Stimulated activated CD4-positive, alpha-beta T cell treated with anti-CD3 and anti-CD28 coated beads, Interleukin-4, amount 100 ng/mL, for 48 hours (primary cell): ENCODE measurements at places on chromosomes 3 and 15.

GRCh38 chr15:58999694-59000093 is 12.2 kb downstream of the RNF111 start:
- DNase-seq = no peak

GRCh38 chr3:109178708-109179107 is 42.2 kb downstream of the C3orf85 start:
- DNase-seq = no peak

DNA sequence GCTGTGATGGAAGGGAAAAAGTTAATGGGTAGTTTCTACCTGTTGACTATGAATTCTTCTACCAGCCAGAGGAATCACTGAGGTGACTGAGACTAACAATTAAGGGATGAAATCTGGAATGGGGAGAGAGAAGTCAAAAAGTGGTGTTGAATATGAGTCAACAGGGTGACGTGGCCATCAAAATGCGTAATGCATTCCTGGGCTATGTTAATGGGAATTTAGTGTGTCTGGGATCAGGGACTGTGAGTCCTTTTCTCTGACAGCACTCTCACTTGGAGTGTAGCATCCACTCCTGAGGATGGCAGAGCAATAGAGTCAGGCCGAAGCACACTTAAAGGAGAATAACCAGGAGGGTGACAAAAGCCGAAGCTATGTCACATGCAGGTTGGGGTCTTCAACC is 60.4 kb downstream of the MESD start:
- DNase-seq = no peak

- DNase-seq = no peak
Measured at GRCh38 chr15:57183041-57183440, 193.3 kb upstream of the CGNL1 start.

GRCh38 chr15:77475001-77475400 is 54.3 kb downstream of the HMG20A start:
- DNase-seq = no peak

DNA sequence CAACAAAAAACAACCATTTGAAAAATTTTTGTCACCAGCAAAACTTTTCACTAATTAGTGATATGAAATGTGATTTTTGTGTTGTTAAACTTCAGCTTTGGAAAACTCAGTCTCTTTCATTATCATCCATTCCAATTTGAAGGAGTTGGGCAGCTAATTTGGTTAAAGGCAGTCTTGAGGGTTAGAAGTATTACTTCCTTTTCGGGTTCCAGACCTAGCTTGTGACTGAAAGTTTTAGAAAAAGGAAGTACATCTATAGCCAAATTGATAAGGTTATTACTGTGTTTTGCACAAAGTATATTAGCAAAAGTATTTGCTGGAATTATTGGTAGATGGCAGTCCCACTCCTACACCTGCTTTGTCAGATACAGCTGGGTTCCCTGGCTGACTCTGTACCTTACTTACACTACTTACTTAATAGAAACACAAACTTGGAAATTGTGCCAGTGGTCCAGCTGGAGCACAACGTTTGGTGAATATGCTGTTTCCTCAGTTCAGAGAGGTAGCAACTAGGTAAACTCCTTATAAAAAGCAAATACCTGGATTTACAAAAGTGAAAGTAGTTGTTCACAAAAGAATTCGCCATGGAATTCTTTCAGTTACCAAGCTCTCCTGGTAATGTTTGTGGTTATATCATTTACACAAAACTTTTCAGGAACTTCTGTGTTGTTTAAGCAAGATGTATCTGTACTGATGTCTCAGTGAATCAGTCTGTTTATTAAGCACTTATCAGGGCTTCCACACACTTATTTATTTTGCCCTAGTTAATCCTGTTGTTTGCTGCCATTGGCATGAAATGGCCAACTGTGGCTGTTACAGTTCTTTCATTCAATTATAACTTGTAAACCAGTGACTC is 31.6 kb downstream of the TIPARP start:
- DNase-seq = no peak

DNA sequence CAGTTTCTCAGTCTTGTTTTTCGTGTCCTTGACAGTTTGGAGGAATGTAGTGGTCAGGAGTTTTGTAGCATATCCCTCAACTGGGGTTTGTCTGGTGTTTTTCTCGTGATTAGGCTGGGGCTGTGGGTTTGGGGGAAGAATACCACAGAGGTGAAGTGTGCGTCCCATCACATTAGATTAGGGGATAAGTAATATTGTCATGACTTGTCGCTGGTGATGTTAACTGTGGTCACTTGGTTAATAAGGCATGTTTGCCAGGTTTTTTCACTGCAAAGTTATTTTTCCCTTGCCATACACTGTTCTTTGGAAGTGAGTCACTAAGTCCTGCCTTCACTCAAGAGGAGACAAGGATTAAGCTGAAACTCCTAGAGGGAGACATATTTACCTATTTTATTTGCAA is 39.1 kb downstream of the PAK2 start:
- DNase-seq = no peak

DNA sequence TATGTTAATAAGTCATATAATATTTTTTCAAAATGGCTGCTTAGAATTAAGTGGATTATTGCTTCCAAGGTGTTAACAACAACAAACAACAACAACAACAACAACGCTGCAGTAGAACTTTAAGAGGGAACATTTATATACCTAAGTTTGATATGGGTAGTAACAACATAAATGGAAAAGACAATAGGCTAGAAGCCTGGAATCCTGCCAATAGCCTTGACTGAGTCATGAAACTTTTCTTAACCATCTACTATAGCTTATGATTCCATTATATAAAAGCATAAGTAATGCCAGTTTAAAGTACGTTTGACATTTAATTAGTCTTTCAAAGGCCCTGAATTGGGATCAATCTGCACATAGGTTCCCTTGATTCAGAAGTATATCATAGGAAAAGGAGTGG is 31.2 kb downstream of the SATB1 start:
- no peak for DNase-seq

DNA sequence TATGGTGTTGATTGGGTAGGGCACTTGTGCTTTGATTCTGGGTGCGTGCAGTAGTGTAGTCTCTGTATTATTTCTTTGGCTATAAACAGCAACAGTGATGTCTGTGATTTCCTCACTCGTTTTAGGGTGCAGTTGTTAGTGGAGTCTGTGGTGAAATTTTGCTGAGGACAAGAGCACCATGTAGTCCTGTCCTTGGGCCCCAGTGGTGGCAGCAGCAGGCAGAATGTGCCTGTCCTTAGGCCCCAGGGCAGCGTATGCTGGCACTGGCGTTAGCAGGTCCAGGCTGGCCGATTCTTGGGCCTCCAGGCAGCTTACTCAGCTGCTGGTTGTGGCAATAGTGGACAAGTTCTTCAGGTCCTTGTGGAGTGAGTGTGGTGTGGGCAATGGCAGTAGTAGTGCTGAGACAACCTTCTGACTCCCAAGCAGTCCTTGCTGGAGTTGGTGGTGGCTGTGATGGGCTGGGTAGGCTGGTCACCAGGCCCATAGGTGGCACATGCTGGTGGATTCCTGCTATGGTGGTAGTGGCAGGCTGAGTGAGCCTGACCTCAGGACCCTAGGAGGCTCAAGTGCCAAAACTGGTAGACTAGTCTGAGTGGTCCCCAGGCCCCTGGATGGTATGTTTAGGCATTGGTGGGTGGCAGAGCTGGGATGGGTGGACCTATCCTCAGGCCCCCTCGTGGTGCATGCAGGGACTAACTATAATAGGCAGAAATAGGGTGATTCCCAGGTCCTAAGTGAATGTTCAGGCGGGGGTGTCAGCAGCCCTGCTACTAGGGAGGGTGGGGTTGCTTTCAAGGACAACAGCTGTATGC is 56.3 kb downstream of the TNFAIP8L3 start:
- no peak for DNase-seq

DNA sequence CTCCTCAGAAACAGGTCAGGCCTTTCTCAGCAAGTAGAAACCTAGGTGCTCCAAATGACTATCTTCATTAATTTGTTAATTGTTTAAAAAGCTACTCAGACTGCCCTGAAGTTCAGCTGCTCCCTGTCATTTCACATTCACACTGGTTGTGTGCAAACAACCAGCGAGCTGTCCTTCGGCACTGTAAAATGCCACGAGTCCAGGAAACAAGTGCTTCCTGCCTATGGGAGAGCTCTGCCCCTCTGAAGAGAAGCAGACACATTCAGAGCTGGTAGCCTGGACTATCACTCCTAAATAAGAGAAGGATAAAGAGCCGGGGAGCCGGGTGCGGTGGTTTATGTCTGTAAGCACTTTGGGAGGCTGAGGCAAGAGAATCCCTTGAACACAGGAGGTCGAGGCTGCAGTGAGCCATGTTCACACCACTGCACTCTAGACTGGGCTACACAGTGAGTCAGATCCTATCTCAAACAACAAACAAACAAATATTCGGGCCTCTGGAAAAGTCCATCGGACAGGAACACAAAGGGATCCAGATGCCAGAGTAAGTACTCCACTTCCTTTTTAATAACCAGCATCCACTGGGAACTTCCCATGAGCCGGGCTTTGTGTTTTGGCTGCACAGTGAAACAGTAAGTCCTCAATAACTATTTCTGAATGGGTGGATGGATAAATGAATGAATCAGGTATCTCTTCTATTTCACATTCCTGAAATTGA is 114.4 kb upstream of the WNT5A start:
- DNase-seq = no peak

- no peak for DNase-seq
Measured at GRCh38 chr3:155712008-155712407, 32.9 kb downstream of the PLCH1 start.

GRCh38 chr15:65059931-65060596 is 7.7 kb downstream of the RASL12 start:
- no peak for DNase-seq

DNA sequence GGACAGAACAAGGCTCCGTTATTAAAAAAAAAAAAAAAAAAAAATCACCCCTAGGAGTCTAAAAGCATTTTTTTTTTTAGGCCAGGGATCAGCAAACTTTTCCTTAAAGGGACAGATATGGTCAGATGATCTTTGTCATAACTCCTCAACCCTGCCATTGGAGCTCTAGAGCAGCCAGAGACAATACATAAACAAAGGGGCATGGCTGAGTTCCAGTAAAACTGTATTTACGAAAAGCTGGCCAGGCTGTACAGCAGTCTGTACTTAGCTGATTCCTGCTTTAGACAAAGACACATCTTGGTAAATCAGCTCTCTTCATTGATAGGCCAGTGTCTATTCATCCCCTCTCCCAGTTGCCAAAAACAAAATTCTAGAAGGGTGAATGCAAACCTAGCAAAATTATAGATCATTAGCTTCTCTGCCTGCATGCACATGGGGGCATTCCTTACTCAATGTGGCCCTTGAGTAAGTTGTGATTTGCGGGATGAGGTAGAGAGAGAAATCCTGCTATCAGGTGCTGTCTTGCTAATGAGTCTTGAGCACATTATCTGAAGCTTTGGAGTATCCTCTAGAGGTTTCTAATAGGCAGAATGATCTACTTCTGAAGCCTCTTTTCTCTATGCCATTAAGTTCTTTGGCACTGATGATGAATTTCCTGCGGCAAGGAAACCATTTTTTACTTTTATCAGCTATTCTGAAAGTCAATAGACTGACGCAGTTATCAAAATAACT is 35.2 kb downstream of the SENP8 start:
- no peak for DNase-seq

- DNase-seq = peak; percentile 16
Measured at GRCh38 chr15:101126618-101127505, 125.0 kb downstream of the CHSY1 start.

- no peak for DNase-seq
Measured at GRCh38 chr15:90564051-90564450, 34.3 kb downstream of the CRTC3 start.

- no peak for DNase-seq
Measured at GRCh38 chr3:15797642-15798303, at the start of gene ANKRD28. TSS of gene ANKRD28 (minus strand) at chr3:15797979. CDS start at chr3:15796521, 1,458 bp downstream.

GRCh38 chr3:134959516-134959915 is 164.5 kb downstream of the EPHB1 start:
- no peak for DNase-seq

DNA sequence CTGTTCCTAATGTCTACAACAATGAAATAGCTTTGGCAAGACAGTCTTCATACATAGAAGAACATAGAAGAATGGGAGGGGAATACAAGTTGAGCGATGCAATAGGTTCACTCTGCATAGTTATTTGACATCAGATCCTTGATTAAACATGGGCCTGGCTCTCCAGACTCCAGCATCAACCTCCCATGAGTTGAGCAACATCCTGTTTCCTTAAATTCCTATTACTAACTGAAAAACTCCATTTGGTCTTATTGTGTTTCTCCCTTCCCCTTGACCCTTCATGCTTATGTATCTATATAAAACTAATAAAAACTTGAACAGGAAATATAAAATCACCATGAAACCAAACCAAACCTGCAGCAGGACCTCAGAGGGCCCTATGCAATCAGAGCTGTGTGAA is 304.5 kb upstream of the SATB1 start:
- no peak for DNase-seq

DNA sequence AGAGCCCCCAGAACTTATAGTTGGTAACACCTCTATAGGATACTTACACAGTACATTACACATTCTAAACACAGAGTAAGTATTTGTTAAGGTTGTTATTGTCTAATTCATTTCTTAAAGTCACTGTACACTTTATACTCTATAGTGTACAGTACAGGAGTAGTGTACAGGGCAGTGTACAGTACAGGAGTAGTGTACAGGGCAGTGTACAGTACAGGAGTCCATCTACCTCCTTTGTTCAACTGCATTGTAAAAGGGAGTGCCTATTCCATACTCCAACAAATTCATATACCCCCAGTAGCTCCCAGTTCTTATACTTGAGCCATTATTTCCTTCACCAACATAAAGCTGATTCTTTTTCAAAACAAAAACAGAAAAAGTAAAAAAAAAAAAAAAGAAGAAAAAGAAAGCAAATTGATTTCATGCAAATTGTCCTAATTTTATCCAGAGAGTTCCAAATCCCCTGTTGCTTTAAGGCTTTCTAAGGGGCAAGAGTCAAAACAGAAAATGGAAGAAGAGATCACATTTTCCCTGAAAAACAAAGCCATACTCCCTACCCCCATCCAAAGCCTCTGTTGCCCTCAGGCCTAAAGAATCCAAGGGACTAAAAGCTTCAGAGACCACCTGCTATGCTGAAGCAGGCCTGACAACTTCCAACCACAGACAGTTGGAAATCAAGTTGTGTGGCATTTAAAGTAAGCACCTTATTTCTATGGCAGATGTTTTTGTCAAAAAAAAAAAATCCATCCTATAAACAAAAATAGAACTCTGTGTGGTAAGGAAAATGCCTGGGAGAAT is 125.6 kb downstream of the PLCH1 start:
- no peak for DNase-seq

GRCh38 chr3:32422943-32423342 is 31.3 kb downstream of the CMTM7 start:
- no peak for DNase-seq
